ENCODE measurements at places on chromosomes 2 and 18.

DNA sequence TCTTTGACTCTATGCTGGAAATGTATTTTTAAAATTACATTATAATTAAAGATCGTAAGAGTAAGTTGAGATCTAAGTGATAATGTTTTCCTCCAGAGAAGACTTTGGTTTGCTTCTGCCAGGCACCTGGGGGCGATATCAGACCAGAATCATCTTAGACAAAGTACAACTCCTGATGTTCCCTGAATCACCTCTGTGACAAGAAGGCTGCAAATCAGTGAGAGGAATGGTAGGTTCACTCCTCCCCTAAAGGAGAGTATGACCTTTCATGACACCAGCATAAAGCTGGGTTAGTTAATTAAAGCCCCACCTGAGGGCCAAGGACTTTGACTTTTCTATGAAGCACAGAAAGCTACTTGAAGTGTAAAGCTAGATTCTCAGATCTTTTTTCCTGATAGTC lies 114.4 kb upstream of the DTNA start:
- no peak for DNase-seq

GRCh38 chr2:45541450-45541849 lies 69.6 kb downstream of the SRBD1 start:
- no peak for DNase-seq

GRCh38 chr2:238912916-238913875 lies 65.3 kb downstream of the TWIST2 start:
- no peak for DNase-seq

DNA sequence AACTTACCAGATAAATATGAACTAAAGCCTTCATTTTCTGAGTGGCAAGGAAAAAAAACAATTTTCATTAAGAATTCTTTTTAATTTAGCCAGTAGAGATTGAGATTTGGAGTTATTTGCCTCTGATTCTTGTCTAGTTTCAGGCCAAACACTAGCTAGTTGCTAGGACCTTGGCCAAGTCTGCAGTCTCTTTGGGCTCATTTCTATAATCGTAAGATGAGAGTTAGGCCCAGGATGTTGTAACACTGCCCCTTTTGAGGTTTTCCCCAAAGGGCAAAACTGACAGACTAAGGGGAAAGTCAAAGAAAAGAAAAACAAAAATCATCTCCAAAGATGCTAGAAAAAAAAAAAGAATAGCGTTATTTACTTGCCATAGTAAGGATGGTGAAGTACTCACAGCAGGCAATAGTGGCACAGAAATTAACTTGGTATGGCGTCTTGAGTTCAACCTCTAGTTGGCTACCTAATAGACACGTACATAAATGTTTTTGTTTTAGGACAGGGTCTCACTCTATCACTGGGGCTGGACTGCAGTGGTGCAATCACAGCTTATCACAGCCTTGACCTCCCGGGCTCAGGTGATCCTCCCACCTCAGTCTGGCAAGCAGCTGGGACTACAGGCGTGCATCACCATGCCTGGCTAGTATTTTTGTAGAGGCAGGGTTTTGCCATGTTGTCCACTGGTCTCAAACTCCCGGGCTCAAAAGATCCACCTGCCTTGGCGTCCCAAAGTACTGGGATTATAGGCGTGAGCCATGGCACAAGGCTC lies 23.0 kb upstream of the ADAM17 start:
- DNase-seq = no peak

DNA sequence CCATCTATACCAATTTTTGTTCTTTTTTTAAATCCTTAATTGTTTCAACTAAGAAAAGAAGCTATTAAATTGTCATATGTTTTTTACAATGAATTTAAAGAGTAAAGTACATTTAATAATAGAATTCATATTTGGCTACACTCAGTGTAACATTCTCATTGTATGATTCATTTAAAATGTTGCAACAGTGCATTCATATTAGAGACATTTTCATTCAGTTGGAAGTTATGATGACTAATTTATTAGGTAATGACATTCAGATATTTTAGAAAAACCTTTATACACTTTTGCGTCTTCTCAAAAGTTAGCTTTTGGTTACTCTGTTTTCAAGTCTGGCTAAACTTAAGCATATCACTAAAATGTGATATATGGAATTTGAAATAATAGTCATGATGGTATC lies 887.5 kb upstream of the NRXN1 start:
- DNase-seq = peak; percentile 6

GRCh38 chr18:48826806-48827205 lies 124.0 kb downstream of the SMAD7 start:
- no peak for DNase-seq
